ENCODE measurements at places on chromosomes 6 and 20.

- H3K27me3 ChIP-seq = no peaks in the 10 kb centered on the region
- no peaks in the 10 kb centered on the region for H3K4me1 ChIP-seq
- no peaks in the 10 kb centered on the region for H3K36me3 ChIP-seq
- H3K27ac ChIP-seq = no peak overlapping the region
- no peak for DNase-seq
These were observed 25.8 kb upstream of the TNFRSF21 start for GRCh38 chr6:47335466-47335865.

GRCh38 chr6:43644940-43645612, at the start of gene RSPH9:
RSPH9 (plus strand) TSS chr6:43645036; CDS start chr6:43645099, 63 bp downstream.
- no peaks in the 10 kb centered on the region for H3K27me3 ChIP-seq
- peaks cover 5% of the 10 kb centered on the region for H3K36me3 ChIP-seq
- peak; percentile 85 for DNase-seq
- no peak within 1 kb of the TSS for H3K27ac ChIP-seq
- no peaks in the 10 kb centered on the region for H3K4me1 ChIP-seq

GRCh38 chr20:47574616-47575364, 73.1 kb downstream of the NCOA3 start:
- no peak for DNase-seq
- no peak overlapping the region for H3K4me3 ChIP-seq
- no peaks in the 10 kb centered on the region for H3K27me3 ChIP-seq
- H3K27ac ChIP-seq = no peak overlapping the region
- no peaks in the 10 kb centered on the region for H3K36me3 ChIP-seq
- H3K4me1 ChIP-seq = peaks cover 1% of the 10 kb centered on the region

GRCh38 chr20:4951299-4951698, 50.0 kb downstream of the SLC23A2 start:
- no peak overlapping the region for H3K4me3 ChIP-seq
- H3K27ac ChIP-seq = no peak overlapping the region
- H3K36me3 ChIP-seq = no peaks in the 10 kb centered on the region

DNA sequence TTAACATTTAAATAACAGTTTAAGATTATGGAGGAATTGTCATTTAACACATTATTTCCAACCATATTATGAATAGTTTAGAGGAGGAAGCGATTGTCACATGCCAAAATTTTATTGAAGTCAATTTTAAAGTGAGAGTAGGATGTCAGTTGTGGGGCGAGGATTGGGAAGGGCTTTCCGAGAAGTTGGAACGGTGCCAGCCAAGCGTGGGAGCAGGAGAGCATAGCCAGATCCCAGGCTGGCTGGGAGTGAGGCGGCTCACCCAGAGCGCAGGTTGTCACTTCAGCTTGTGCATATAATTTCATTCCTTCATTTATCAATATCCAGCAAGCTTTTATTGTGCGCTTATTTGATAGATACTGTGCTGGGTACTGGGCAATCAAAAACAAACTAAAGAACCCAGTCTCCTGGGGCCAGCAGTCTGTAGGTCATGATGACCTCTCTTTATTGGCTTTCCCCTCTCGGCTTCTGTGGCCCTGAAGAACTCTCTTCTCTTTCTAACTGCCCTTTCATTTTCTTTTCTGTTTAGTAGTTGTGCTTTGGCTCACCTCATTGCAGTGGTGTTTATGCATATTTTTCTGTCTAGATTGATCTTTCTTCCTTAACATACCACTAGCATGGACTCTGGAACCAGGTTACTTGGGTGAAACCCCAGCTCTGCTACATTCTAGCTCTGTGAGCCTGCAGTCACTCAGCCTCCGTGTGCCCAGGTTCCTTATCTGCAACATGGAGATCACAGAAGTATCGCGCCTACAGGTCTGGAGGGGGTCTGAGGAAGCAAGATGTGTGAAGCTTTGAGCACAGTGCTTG, 6.4 kb downstream of the CEP43 start:
- no peak overlapping the region for H3K4me3 ChIP-seq
- H3K27ac ChIP-seq = no peak overlapping the region
- 0 out of 2 replicates have a peak, but pooled peaks cover 1% of the 10 kb centered on the region for H3K4me1 ChIP-seq
- no peak for DNase-seq
- no peaks in the 10 kb centered on the region for H3K27me3 ChIP-seq

DNA sequence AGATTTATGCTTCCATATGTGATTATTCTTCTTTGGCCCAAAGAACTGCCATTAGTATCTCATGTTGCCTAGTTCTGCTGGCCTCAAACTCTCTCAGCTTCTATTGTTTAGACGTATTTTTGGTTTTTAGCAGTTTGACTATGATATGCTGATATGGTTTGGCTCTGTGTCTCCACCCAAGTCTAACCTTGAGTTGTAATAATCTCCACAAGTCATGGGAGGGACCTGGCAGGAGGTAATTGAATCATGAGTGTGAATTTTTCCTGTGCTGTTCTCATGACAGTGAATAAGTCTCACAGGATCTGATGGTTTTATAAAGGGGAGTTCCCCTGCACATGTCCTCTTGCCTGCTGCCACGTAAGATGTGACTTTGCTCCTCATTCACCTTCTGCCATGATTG, 96.7 kb upstream of the ARG1 start:
- H3K27ac ChIP-seq = no peak overlapping the region
- no peak for DNase-seq
- H3K4me1 ChIP-seq = no peaks in the 10 kb centered on the region
- no peak overlapping the region for H3K4me3 ChIP-seq
- no peaks in the 10 kb centered on the region for H3K36me3 ChIP-seq

GRCh38 chr6:127952831-127953230, 52.0 kb upstream of the THEMIS start:
- DNase-seq = no peak
- no peak overlapping the region for H3K27ac ChIP-seq
- H3K4me1 ChIP-seq = no peaks in the 10 kb centered on the region
- no peaks in the 10 kb centered on the region for H3K36me3 ChIP-seq
- H3K27me3 ChIP-seq = no peaks in the 10 kb centered on the region

DNA sequence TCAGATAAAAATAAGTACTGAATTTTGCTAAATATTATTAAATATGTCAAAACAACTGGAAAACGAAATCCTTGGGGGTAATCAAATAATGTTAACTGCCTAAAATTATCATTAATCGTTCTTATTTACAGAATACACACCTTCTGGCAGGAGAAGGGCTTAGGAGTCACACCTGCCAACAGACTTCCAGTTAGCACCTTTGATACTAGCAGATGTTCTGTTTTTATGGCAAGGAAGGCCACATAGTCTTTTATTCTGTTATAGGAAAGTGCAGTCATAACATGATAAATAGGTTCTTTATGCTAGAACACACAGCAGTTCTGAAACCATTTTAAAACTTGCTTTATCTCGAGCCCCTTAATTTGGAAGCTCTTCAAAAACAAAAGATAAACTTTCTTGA, 464.1 kb downstream of the UTRN start:
- H3K27ac ChIP-seq = no peak overlapping the region
- no peak overlapping the region for H3K4me3 ChIP-seq
- no peak for DNase-seq
- no peaks in the 10 kb centered on the region for H3K27me3 ChIP-seq
- H3K36me3 ChIP-seq = no peaks in the 10 kb centered on the region
- peaks cover 4% of the 10 kb centered on the region for H3K4me1 ChIP-seq

DNA sequence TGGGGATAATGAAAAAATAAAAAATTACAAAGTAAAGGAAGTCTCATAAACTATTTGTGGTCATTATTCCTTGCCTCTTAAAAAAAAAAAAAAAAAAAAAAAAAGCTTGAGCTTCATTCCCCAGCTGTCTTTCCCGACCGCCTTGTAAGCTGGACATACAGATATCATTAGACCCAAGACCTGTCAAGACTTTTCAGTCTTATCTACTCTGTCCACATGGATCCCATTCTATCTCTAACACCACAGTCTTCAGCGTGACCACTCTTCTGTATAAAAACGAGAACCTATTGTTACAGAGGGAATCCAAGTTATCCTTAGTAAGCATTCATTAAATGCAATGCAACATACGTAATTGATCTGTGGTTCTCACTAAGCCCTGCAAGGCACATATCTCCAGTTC, 423.5 kb downstream of the MEI4 start:
- H3K4me1 ChIP-seq = no peaks in the 10 kb centered on the region
- DNase-seq = no peak
- H3K27ac ChIP-seq = no peak overlapping the region
- H3K36me3 ChIP-seq = no peaks in the 10 kb centered on the region

- H3K27me3 ChIP-seq = no peaks in the 10 kb centered on the region
- no peaks in the 10 kb centered on the region for H3K36me3 ChIP-seq
- H3K4me1 ChIP-seq = no peaks in the 10 kb centered on the region
These were observed 1012.4 kb downstream of the GRIK2 start for GRCh38 chr6:102405860-102406259.

DNA sequence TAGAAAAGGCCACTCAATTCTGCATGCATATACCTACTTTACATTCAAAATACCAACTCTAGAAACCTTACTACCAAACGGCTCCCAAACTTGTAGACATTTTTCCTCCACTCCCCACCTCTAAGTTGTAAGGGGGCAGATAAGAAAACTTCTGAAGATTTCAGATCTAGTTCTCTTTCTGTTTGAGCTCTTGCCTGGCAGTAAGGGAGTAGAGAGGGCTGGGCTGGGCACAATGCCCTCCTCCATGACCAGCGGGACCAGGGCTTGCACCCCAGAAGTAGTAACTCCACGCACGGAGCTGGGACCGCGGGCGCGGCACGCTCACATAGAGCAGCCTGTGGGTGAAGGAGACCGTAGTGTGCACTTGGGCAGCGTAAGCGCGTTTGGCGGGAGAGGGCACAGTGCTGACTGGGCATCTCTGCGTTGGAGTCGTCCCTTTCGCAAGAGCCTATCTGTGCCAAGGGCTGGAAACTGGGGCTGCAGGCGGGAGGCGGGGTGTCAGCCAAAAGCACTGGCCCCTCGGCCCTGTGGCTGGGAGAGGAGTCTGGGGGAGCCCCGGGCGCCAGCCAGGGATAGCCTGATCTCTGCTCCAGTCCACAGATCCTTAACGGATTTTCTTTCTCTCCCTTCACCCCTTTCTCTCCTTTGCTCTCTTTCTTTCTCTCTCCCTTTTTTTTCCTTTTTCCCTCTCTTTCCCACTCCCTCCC, 32.4 kb downstream of the PHACTR1 start:
- peaks cover 1% of the 10 kb centered on the region for H3K4me1 ChIP-seq
- no peak overlapping the region for H3K27ac ChIP-seq
- no peaks in the 10 kb centered on the region for H3K27me3 ChIP-seq
- H3K4me3 ChIP-seq = peak overlapping the region; percentile 80
- peak; percentile 74 for DNase-seq

DNA sequence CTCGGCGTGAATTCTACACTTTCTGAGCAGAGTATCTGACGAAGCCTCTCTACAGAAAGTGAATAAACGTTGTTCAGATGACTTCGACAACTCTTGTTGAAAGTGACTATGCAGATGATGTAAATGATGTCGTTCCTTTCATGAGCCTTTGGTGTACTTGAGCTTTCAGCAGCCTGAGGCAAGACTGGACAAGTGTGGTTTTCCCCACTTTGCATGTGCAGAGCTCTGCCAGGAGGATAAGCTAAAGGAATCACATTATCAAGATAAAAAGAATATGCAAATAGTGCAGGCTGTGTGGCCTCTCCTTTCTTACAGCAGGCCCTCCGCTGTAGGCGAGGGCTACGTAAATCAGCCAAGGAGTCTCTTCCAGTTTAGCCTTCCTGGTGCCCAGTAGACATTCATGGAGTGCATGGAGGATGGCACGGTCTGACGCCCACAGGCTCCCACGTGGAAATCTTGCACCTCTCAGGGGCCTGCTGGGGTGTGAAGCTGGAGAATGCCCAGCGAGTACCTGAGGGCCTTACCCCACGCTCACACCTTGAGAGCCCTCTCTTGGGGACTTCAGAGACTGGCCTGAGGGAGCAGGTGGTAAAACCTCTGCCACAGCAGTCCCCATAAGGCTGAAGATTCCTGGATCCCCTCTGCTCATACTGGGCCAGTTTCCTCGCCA, 54.9 kb downstream of the RPP40 start:
- H3K4me3 ChIP-seq = no peak overlapping the region
- no peak overlapping the region for H3K27ac ChIP-seq
- no peak for DNase-seq
- no peaks in the 10 kb centered on the region for H3K27me3 ChIP-seq
- H3K36me3 ChIP-seq = peaks cover 24% of the 10 kb centered on the region
- peaks cover 15% of the 10 kb centered on the region for H3K4me1 ChIP-seq

- DNase-seq = no peak
- no peaks in the 10 kb centered on the region for H3K27me3 ChIP-seq
- H3K36me3 ChIP-seq = no peaks in the 10 kb centered on the region
- H3K4me1 ChIP-seq = no peaks in the 10 kb centered on the region
These were observed 6.6 kb upstream of the ELOVL2 start for GRCh38 chr6:11050731-11051130.

DNA sequence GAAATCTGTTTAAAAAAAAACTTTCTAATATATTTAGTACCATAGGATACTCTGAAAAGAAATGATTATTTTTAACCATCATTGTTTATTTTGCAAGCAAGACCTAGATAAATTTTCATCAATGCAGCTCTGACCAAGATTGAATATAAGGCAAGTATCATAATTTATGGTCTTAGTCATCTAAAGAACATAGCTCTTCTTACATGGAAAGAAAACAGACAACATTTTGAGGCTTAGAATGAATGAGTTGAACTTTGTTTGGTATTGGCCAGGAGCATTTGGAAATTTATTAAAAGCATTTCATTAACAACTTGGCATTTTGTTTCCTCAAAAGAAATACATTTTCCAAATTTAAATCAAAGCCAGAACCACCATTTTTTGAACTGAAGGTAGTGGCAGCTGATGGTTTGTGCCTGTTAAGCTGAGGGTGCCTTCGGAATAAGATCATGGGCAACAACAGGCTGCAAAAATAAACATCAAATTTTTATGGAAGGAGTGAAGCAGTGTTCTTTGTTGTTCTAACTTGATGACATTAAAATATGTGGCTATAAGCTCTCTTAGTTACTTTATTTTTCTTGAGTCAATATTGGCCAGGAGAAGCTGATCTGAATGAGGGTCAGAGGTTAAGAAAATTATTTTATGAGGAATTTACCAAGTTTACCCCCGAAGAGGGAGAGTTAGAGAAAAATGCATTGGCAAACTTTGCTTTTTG, 6.7 kb upstream of the ATXN1 start:
- no peaks in the 10 kb centered on the region for H3K27me3 ChIP-seq
- H3K36me3 ChIP-seq = no peaks in the 10 kb centered on the region
- no peaks in the 10 kb centered on the region for H3K4me1 ChIP-seq
- H3K4me3 ChIP-seq = no peak overlapping the region

GRCh38 chr20:41111578-41111951, 25.8 kb upstream of the PLCG1 start:
- DNase-seq = no peak
- H3K4me1 ChIP-seq = no peaks in the 10 kb centered on the region
- H3K27ac ChIP-seq = no peak overlapping the region
- peaks cover 30% of the 10 kb centered on the region for H3K36me3 ChIP-seq
- H3K27me3 ChIP-seq = no peaks in the 10 kb centered on the region

GRCh38 chr20:63821811-63822210, 9.3 kb downstream of the ZBTB46 start:
- H3K36me3 ChIP-seq = no peaks in the 10 kb centered on the region
- H3K27ac ChIP-seq = no peak overlapping the region
- no peak overlapping the region for H3K4me3 ChIP-seq
- H3K27me3 ChIP-seq = no peaks in the 10 kb centered on the region
- H3K4me1 ChIP-seq = no peaks in the 10 kb centered on the region

- peaks cover 57% of the 10 kb centered on the region for H3K27me3 ChIP-seq
- no peak overlapping the region for H3K27ac ChIP-seq
- no peak overlapping the region for H3K4me3 ChIP-seq
- no peak for DNase-seq
These were observed 10.7 kb downstream of the NR2E1 start for GRCh38 chr6:108176281-108177089.

Data from iPS DF 6.9 (cell line).